ENCODE measurements at places on chromosomes 5 and 9. TPM values are rescaled to one million over a fixed set of nuclear protein-coding genes. Genes with fewer than 3 reads are reported as not detected.

Gene TMC1
- 0.96 TPM for total RNA-seq

Gene KIF12
- total RNA-seq: not detected

GRCh38 chr9:98038958-98039357 lies 17.6 kb upstream of the NANS start:
- DNase-seq: no peak

Gene NDOR1
- 0.72 TPM for total RNA-seq

Gene NPR3
- total RNA-seq: 15.6 TPM

DNA sequence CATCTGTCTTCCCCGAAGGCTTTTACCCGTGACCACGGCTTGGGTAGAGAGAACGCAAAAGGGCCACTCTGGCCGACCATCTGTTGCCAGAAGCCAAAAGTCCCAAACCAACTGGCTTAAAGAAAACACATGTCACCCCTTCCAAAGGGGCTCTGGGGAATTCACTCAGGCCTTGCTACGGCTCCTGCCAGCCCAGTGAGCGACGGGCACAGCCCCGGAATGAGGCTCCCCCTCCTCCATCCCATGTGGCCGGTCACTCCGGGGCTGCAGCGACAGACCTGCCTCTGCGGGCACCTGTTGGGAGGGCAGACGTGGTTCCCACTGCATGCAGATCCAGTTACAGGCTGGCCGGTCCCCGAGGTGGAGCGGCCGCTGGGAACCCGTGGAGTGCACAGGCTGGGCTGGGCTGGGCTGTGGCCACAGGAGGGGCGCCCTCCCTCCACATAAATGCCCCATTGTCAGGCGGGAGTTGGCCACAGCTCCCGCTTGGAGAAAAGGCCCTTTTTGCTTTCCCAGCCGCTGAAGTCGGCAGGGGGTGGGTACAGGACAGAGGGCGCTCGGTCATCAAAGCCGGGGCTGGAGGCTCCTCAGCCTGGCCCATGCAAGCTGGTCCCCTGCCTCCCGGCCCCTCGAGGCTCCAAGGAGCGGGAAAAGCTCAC lies 19.9 kb downstream of the NOTCH1 start:
- no peak for DNase-seq

- no peak for DNase-seq
Measured at GRCh38 chr5:138960145-138960692, 85.1 kb upstream of the LRRTM2 start.

- no peak for DNase-seq
Measured at GRCh38 chr9:101691657-101692056, 46.8 kb downstream of the GRIN3A start.

- DNase-seq: no peak
Measured at GRCh38 chr9:91426123-91426745, 2.6 kb upstream of the NFIL3 start.

- peak; percentile 23 for DNase-seq
Measured at GRCh38 chr5:61055434-61056006, 106.7 kb downstream of the SMIM15 start.

DNA sequence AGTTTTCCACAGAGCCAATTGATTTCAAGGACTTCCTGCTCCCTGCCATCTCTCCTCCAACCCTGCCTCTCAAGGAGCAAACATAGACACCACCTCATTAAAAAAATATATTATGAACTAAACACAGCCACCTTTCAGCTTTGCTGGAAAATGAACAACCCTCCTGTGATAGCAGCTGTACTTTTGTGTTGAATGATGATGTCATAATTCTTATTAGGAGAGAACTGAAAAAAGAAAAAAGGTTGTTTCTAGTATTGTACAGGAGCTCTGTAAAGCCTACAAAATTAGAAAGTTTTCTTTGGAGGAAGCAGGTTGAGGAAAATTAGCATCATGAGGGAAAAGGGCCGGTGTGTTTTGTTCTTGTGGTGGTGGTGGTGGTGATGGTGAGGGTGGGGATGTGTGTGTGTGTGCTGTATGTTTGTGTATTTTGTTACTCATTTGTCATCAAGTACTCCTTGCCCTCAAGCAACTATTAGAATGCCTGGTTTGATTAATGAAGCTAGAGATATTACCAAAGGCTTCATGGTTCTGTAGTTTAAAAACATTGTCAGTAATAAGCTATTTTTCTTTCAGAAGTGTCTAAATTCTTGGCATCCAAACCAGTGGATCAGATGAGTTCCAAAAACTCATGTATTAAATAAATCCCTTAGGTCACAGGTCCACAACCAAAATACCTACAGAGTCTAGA lies 405.9 kb downstream of the TLE4 start:
- no peak for DNase-seq

Gene PTGR1
- total RNA-seq: 21.7 TPM

DNA sequence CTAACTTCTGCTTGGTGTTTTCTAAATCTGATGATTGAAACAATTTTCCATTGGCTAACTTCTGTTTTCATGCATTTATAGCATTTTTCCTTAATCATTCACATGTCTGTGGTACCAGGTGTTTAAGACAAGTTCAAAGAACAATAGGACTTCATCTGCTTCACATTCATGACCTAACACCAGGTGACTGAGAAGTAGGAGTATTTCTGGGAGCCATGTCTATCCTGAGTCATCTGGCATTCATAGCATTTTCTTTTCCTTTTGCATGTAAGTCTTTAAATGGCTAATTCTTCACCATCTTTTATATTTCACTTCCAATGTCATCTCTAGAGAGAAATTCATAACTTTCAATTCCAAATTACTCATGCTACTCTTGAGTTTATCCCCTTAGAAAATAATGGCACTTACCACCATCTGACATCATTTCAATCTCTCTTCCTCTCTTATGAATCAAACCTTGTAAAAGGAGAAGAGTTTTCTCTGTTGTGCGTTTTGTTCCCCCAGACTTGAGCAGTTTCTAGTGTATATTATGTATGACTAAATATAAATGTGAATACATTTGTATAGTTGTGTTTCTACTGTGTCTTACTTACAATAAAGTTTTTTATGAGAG lies 1196.1 kb upstream of the CDH9 start:
- DNase-seq: no peak
